ENCODE measurements at places on chromosomes 12 and 14.

DNA sequence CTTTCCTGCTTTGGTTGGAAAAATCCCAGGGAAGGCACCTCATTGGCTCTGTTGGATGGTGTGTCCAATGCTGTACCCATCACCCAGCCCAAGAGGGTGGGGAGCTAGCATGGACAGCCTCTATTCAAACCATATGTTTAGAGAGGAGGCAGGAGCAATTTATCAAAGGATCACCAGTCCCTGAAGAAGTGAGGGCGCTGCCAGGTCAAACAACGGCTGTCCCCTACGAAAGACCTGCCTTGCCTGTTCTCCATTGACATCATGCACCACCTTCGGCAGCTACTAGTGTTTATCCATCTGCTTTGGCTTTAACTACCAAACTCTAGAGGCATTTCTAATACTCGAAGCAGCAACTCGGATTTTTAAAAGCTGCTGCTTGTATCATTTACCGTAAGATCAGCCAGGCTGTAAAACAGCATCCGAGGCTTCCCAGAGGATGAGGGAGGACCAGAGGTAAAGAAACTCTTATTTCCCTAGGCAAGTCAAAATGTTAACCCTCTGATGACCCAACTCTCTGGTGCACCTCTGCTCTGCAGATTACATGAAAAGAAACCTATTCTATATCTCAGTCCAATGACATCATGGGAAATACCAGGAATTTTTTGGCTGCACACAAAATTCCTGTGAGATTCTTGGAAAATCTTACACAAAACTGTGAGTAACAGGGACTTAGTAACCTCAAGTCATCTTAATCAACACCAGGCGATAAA is 720.9 kb upstream of the TBX3 start:
- DNase-seq, result no peak

DNA sequence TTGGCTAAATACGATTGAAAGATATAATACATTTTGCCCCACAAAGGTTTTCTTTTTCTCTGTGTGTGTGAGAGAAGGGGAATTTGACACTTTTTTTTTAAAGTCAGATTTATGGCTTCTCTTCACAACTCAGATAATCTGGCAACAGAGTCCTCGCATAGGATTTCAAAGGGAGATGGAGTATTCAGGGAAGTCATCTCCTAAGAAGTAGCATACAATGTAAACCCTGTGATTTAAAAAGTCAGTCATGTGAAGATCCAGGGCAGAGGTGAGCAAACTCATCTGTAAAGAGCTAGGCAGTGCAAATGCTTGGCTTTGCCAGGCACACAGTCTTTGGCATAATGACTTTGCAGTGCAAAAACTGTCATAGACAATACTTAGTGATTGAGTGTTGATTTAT is 1526.3 kb downstream of the AACS start:
- DNase-seq, result no peak

- no peak for DNase-seq
Measured at GRCh38 chr12:100661300-100661951, 87.9 kb downstream of the GAS2L3 start.

DNA sequence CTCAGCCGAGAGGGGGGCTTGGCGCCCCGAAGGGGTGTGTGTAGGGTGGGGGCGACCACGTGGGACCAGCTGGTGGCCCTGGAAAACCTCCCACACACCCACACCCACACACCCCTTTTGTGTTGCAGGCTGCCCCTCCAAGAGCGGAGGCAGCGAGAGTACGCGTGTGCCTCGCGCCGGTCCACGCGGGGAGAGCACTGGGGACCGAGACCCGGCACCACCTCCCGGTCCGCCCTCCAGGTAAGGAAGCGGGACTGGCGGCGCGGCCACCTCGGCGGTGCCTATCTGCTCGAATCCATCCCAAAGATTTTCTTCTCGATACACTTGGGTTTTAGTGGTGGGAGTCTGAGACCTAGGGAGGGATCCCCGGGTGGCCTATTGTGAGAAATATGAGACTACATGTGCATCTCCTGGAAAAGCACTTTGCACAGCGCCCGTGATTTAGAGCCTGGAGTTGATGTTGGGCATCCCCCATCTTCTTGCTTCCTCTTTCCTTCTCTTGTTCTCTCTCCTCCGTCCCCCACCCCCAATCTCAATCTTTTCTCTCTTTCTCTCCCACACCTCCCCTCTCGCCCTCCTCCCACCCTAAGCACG is 393 bp downstream of the SYT1 start:
- no peak for DNase-seq

- DNase-seq, result no peak
Measured at GRCh38 chr12:82660541-82661325, 26.0 kb upstream of the TMTC2 start.

DNA sequence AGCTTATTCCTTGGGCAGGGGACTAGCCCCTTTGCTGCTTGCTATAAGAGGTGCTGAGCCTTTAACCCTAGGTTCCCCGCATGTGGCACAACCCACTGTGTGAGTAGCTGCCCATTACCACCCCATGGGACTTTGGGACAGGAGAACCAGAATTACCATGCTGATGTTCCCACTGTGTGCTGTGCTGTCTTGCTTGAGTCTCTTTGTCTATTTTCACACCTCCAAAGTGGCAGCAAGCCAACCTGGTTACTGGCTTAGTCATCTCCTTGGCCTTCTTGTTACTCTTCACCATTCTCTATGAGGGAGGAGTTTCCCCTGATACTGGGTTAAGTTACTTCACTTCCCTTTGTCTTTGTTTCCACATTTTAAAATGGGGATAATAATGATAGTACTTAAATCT is 73.4 kb upstream of the ETV6 start:
- no peak for DNase-seq

GRCh38 chr14:61662437-61663311 is 32.6 kb upstream of the HIF1A start:
- peak; percentile 5 for DNase-seq

DNA sequence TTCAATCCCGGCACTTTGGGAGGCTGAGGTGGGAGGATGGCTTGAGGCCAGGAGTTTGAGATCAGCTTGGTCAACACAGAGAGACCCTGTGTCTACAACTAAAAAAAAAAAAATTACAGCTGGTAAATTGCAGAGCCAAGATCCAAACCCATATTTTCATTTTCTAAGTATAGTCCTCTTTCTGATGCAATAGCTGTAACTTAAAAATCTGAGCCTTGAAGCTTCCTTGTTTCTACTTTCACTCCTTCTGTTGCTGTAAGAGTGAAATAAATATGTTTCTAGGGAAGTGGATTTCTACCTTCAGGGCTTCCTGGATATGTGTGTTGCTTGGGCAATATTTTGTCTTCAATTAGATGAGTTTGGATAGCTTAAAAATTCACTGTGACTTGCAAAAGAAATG is 42.0 kb upstream of the PRICKLE1 start:
- DNase-seq, result no peak

DNA sequence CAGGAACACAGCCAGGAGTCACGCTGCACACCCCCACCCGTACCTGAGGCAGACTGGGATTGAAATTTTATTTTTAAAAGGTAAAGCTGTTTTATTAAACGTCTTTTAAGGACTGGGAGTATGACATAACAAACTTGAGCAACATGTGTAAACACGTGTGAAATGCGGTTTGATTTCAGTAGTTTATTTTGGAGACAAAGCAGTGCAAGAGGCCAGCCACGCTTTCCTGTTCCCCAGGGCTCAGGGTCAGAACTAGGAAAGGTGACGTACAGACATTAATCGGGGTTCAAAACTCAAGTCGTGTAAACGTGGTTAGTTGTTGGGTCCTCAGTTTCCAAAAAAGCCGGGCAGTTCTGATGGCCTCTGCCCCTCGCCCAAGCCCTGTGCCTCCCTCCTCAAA is 16.7 kb downstream of the CHGA start:
- no peak for DNase-seq

DNA sequence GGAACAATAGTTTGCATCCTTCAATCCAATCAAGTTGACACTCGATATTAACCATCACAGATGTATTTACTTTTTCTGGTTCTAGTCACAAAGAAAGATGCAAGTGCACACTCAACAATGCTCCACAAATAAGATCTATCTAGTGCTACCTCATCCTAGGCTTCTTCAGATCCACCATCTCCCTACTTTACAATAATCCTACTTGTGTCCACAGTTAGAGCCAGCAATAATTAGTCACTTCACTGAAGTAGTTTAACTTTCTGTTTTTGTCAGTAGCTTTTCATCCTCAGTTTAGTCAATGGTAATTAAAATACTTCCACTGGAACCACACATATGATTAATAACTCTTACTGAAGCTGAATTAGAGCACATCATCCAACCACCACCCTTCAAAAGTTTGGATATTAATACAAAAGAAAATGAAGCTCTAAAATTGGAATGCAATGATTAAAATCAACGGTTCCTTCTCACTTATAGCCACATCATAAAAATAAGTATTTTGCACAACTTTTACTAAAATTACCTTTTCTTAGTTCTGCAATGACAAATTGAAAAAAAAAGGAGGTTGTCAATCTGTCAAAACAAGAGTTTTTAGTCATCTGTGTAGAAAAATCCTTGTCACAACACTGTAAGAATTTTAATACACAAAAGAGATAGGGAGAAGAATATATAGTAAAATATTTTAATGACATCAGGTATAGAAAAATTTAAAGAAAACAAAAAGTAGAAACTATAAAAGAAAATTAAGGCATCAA is 28.2 kb upstream of the SNRPF start:
- DNase-seq, result no peak

- no peak for DNase-seq
Measured at GRCh38 chr14:99146616-99147365, 125.2 kb downstream of the BCL11B start.

DNA sequence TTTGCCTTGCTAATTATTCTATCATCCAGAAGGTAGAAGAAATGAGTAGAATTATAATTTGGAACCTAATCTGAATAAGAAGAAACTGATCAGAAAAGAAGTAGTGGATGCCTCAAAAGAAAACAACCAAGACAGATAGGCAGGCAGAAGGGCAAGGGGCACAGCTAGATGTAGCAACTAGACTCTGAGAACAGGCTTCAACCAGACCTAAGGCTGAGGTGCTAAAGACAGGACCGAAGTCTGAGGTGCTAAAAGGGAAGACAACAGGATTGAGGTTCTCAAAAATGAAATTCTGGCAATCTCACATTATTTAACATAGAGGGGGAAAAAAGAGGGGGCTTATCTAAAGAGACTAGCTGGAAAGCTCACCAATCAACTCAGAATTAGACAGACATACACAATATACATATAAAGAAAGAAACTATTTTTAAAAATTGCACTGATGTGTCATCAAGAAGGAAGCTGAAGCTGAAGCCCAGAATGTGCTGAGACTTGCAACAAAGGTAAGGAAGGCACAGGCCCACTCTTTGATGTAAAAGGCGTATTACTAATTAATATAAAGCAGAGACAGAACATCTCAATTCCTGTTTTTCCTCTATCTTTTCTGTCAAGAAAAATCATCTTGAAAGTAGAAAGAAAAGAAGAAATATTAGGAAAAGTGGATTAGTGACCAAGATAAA is 43.8 kb upstream of the CSRNP2 start:
- no peak for DNase-seq

GRCh38 chr14:46985529-46986380 is 334.2 kb upstream of the RPL10L start:
- DNase-seq, result no peak

GRCh38 chr14:67429510-67430205 is 17.7 kb upstream of the PLEK2 start:
- DNase-seq, result no peak

GRCh38 chr12:5927732-5928516 is 17.1 kb downstream of the ANO2 start:
- no peak for DNase-seq

DNA sequence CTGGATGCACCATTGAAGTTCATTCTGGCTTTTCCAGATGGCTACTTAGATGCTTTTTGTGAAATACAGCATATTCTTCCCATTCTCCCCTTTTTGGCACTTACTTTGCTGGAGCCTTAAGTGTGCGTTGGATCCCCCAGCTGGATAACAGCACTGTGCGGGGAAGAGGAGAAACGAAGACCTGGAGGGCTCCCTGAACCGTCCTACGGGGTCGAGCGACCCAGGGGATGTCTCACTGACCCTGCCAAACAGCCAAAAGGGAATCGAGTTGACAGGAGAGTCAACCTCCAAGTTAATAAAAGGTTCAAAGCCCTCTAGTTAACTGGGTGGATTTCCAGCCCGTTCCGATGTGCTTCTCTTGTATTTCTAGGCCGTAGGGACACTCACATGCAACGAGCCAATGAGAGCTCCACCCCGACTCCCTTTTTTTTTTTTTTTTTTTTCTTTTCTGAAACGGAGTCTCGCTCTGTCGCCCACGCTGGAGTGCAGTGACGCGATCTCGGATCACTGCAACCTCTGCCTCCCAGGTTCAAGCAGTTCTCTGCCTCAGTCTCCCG is 1.0 kb upstream of the CAMKK2 start:
- DNase-seq, result peak; percentile 35

DNA sequence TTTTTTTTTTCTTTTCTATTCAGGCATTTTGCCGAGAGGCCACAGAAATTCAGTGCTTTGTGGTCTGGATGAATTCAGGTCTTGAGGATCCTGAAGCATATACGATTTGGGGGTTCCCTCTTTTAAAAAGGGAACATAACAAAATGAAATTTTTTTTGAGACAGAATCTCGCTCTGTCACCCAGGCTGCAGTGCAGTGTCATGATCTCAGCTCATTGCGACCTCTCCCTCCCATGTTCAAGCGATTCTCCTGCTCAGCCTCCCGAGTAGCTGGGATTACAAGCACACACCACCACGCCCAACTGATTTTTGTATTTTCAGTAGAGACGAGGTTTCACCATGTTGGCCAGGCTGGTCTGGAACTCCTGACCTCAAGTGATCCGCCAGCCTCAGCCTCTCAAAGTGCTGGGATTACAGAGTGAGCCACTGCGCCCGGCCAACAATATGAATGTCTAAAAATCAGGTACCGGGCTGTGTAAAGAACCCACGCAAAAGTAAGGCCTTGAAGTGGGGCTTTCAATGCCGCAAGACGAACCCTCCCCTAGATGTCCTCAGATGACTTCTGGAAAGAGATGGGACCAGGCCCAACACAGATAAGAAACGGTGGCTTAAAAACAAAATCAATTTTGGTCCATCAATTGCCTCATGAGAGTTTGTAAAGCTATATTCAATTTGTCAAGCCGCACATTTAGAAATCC is 30.0 kb downstream of the TESC start:
- DNase-seq, result no peak

- peak; percentile 50 for DNase-seq
Measured at GRCh38 chr12:121494093-121494787, 86.6 kb downstream of the KDM2B start.

GRCh38 chr12:79194595-79194994 is 330.0 kb downstream of the SYT1 start:
- DNase-seq, result no peak

DNA sequence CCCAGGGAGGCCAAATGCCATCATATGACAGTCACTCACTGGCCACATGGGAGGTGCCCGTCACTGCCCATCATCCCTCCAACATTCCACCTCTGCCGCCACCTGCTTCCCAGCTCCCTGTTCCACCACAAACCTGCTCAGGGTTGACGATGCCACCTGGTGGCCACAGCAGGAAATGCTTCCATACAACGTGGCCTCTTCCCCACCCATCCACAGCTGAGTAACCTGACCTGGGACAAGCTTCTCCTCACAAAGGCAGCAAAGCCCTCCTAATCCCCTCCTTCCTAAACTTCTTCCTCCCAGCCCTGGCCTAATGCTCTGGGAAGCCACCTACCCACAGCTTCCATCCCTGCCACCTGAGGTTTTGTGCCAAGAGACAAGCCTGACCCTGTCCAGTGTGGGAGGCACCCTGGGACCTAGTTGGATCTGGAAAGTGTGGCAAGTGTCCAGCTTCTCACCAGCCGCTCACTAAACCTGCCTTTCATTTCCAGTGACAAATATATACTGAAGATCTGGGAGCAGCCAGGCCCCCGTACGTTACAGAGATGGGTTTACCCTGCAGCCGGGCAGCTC is 4.3 kb downstream of the DEGS2 start:
- DNase-seq, result no peak

- no peak for DNase-seq
Measured at GRCh38 chr12:129215556-129215955, 362.3 kb downstream of the GLT1D1 start.

GRCh38 chr12:57164454-57164853 is 17.0 kb upstream of the LRP1-AS start:
- no peak for DNase-seq

All from stimulated activated CD4-positive, alpha-beta T cell treated with anti-CD3 and anti-CD28 coated beads, Interleukin-1b, Interleukin-23, amount 100 ng/mL, for 1 hour (primary cell).